ENCODE measurements at places on chromosomes 4 and X. TPM values are rescaled to one million over a fixed set of nuclear protein-coding genes. Genes with fewer than 3 reads are reported as not detected.

Gene TBC1D8B
- 0.20 TPM for total RNA-seq

DNA sequence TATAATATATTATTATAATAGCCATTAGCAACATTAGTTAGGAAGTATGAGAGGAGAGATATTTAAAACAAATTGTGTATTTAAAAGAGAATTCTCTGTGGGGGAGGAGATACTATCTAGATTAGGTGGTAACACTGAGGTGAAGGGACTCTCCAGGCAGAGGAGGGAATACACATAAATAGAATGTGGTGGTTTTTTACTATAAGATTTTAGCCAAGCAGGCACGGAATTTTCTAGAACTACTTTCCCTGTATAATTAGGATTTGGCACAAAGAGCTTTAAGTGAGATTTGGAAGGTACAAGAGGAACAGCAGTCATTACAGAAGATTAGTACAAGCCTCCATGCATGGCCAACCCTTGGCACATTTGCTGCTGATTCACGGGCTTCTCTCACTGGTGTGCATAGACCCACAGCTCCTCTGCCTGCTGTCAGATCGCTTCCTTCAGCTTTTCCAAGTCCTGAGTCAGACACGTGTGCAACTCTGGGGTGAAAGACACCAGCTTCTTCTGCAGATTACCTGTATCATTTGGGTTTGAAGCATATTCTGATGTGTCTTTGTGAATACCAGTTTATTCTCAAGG is 685.5 kb downstream of the KCTD8 start:
- H3K27ac ChIP-seq = no peak overlapping the region
- no peak overlapping the region for H3K4me3 ChIP-seq
- H3K27me3 ChIP-seq = no peaks in the 10 kb centered on the region

GRCh38 chr4:2662598-2662997 is 93.5 kb downstream of the TNIP2 start:
- H3K4me1 ChIP-seq = no peaks in the 10 kb centered on the region
- peaks cover 59% of the 10 kb centered on the region for H3K36me3 ChIP-seq
- H3K27ac ChIP-seq = no peak overlapping the region

DNA sequence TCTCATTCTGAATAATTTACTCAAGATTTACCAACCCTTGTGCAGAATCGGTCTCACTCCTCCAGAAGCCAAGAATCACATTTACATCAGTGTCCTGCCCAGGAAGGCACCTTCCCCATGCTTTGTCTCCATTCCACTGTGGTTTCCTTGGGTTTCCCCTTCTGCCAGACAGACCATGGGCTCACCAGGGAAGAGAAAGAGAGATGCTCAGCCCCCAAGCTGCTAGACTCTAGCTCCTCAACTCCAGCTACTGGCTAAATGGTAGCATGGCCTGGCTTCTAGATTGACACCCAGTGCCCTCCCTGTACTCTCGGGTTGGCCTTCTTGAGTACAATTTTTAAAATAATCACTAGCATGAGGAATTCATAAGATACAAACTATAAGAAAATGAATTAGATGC is 12.9 kb downstream of the TLR10 start:
- DNase-seq = no peak
- H3K27ac ChIP-seq = no peak overlapping the region
- no peaks in the 10 kb centered on the region for H3K4me1 ChIP-seq
- no peaks in the 10 kb centered on the region for H3K36me3 ChIP-seq

Gene ZFP42
- total RNA-seq = not detected

GRCh38 chr4:188408244-188409030 is 269.2 kb downstream of the TRIML1 start:
- no peak overlapping the region for H3K27ac ChIP-seq
- no peak for DNase-seq
- H3K36me3 ChIP-seq = no peaks in the 10 kb centered on the region
- no peaks in the 10 kb centered on the region for H3K4me1 ChIP-seq
- no peak overlapping the region for H3K4me3 ChIP-seq
- no peaks in the 10 kb centered on the region for H3K27me3 ChIP-seq

DNA sequence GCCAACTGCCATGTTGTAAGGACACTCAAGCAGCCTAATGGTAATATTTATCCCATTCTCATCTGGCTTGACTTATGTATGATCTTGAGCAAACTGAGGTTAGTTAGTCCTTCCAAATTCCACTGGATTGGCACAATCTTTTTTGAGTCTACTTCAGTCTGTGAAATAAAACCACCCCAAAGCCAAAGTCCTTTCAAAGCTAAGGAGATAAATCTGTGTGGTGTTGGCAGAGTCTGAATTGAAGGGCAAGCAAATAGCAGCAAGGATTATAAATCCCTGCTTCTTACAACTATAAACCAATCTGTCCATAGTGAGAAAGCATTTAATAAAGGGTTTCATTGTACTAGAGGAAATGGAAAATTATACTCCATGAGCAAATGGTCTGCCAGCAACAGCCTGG is 233.9 kb upstream of the GLRA2 start:
- no peaks in the 10 kb centered on the region for H3K4me1 ChIP-seq
- DNase-seq = no peak
- H3K4me3 ChIP-seq = no peak overlapping the region
- no peak overlapping the region for H3K27ac ChIP-seq

- no peak overlapping the region for H3K27ac ChIP-seq
- H3K4me1 ChIP-seq = no peaks in the 10 kb centered on the region
- no peaks in the 10 kb centered on the region for H3K27me3 ChIP-seq
- no peaks in the 10 kb centered on the region for H3K36me3 ChIP-seq
- H3K4me3 ChIP-seq = no peak overlapping the region
- no peak for DNase-seq
Observed at GRCh38 chr4:101615652-101616051, 174.9 kb upstream of the BANK1 start.

Gene GLRB
- total RNA-seq = 5.1 TPM

DNA sequence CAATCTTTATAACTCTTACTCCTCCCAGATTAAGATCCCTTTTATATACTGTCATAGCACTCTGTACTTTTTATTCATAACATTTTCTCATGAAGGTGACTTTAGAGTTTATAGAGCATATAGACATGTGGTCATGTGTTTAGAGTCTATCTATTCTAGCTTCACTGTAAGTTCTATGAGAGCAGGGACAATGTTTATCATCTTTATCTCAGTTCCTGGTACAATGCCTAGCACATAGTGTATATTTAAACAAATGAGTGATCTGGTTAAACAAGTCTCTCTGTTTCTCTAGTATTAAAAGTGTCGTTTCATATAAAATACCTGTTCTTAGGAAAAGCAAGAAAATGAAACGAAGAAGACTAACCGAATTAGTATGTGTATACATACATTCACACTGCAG is 3.2 kb downstream of the CXCL6 start:
- H3K27ac ChIP-seq = no peak overlapping the region
- H3K36me3 ChIP-seq = no peaks in the 10 kb centered on the region
- no peak for DNase-seq
- H3K4me1 ChIP-seq = no peaks in the 10 kb centered on the region

Gene TMPRSS11F
- total RNA-seq = not detected

DNA sequence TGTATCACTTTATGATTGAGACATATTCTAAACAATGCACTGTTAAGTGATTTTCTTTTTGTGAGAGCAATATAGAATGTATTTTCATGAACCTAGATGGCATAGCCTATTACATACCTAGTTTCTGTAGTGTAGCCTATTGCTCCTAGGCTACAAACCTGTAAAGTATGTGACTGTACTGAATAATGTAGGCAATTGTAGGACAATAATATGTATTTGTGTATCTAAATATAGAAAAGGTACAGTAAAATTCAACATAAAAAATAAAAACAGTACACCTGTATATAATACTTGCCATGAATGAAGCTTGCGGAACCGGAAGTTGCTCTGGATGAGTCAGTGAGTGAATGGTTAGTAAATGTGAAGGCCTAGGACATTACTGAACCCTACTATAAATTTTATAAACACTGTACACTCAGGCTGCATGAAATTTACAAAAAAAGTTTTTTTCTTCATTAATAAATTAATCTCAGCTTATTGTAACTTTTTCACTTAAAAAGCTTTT is 106.7 kb downstream of the VSIG4 start:
- no peak overlapping the region for H3K4me3 ChIP-seq
- H3K4me1 ChIP-seq = no peaks in the 10 kb centered on the region
- DNase-seq = no peak
- no peaks in the 10 kb centered on the region for H3K27me3 ChIP-seq

Gene SLC26A1
- total RNA-seq = not detected

Gene ABLIM2
- 0.20 TPM for total RNA-seq

Gene INPP4B
- total RNA-seq = 20.9 TPM

DNA sequence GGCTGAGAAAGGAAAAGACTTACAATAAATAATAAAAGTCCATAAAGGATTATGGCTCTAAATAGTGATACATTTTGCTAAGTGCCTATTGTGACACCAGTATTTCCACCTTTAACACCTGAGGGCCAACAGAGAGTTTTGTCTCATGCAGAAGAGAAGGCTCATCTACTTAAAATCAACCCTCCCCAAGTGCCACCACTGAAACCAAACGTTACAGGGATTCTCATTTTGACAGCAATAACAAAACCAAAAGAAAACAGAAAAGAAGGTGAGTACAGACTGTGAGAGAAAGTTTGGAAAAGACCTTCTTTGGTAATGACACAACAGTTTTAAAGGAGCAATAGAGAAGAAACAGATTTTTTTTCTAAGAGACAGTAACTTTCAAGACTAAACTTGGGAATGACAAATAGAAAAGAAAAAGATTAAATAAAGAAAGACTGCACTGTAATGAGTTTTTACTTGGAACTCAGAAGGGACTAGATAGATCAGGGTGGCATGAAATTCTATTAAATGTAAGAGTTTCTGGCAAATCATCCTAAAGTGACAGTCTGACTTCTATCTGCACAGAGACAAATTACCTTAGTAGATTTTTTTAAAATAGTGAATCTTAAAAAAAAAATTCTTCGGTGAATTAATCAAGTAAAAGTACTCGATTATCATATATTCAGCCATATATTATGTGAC is 109.7 kb downstream of the ZNF827 start:
- no peak overlapping the region for H3K4me3 ChIP-seq
- no peak overlapping the region for H3K27ac ChIP-seq
- no peak for DNase-seq
- H3K4me1 ChIP-seq = no peaks in the 10 kb centered on the region
- H3K36me3 ChIP-seq = no peaks in the 10 kb centered on the region

DNA sequence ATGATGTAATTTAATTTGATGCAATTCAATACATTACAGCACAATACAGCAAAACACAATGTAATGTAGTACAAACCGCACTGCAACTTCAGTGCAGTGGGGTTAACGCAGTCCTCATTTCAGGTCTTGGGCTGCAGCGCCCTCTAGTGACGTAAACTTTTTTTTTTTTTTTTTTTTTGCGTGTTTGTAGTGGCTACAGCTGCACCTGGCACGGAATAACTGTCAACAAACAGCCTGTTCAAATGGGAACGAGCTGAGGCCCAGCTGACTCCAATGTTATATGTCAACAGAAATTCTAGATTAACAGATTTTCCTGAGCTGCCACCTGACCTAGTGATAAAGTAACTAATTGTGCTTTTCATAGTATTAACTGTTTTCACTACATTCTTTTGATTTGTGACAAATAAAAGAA is 33.5 kb upstream of the RASSF6 start:
- H3K27me3 ChIP-seq = no peaks in the 10 kb centered on the region
- H3K4me1 ChIP-seq = peaks cover 4% of the 10 kb centered on the region
- H3K4me3 ChIP-seq = no peak overlapping the region
- DNase-seq = peak; percentile 89
- no peaks in the 10 kb centered on the region for H3K36me3 ChIP-seq
- no peak overlapping the region for H3K27ac ChIP-seq

Gene LDB2
- 0.51 TPM for total RNA-seq

Gene HAND2
- 3.4 TPM for total RNA-seq

DNA sequence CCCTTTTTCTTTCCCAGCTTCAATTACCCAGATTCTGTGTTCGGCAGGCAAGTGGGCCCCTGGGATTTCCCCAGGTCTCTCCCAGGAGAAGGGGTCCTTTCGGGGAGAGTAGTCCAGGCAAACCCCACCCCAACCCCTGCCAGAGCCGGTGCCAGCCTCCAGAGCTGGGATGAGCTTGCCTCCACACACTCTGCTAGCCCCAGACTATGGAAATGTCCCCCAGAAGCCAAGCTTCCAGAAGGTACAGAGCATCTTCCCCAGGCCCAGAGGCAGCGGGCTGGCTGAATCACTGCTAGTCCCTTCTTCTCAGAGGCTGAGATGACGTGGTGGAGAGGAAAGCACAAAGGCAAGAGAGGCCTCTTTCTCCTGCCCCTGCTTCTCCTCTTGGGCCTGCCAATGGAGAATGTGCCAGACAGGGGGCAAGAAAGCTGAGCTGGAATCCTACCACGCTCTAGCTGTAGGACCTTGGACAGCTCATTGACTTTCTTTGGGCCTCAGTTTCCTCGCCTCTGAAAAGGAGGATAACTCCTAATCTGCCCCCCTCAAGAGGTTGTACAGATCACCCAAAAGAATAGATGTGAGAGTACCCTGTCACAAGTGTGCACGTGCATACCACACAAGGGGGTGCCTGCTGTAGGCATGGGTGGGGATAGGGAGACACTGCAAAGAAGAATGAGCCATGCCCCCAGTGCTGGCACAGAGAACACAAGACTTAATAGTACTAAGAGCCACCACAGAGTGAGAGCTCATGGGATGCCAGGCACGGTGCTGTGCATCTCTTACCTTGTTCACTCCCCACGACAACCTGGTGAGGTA is 2.1 kb downstream of the SASH3 start:
- no peaks in the 10 kb centered on the region for H3K36me3 ChIP-seq
- H3K27me3 ChIP-seq = no peaks in the 10 kb centered on the region
- no peaks in the 10 kb centered on the region for H3K4me1 ChIP-seq
- H3K4me3 ChIP-seq = no peak overlapping the region
- H3K27ac ChIP-seq = no peak overlapping the region

DNA sequence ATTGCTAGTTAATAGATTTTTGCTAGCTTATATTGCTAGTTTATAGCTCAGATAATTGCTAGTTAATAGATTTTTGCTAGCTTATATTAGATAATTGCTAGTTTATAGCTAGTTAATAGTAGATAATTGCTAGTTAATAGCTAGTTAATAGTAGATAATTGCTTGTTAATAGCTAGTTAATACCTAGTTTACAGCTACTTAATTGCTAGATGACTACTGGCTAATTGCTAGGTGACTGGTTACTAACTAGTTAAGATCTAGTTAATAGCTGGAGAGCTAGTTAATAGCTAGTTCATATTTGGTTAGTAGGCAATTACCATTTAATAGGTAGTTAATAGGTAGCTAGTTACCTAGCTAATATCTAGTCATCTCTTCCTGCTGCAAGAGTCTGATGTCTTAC is 633.8 kb upstream of the CT83 start:
- H3K27me3 ChIP-seq = no peaks in the 10 kb centered on the region
- no peaks in the 10 kb centered on the region for H3K36me3 ChIP-seq
- H3K4me1 ChIP-seq = no peaks in the 10 kb centered on the region
- DNase-seq = no peak
- no peak overlapping the region for H3K27ac ChIP-seq
- H3K4me3 ChIP-seq = no peak overlapping the region

GRCh38 chr4:29310252-29310651 is 1409.9 kb upstream of the PCDH7 start:
- H3K4me1 ChIP-seq = no peaks in the 10 kb centered on the region
- H3K27ac ChIP-seq = no peak overlapping the region
- no peaks in the 10 kb centered on the region for H3K36me3 ChIP-seq

- no peaks in the 10 kb centered on the region for H3K4me1 ChIP-seq
- no peaks in the 10 kb centered on the region for H3K36me3 ChIP-seq
- no peak overlapping the region for H3K4me3 ChIP-seq
- H3K27me3 ChIP-seq = no peaks in the 10 kb centered on the region
- peak; percentile 9 for DNase-seq
- H3K27ac ChIP-seq = no peak overlapping the region
Observed at GRCh38 chr4:159455675-159456237, 352.9 kb downstream of the RAPGEF2 start.
